ENCODE measurements at places on chromosomes 7 and 10.

DNA sequence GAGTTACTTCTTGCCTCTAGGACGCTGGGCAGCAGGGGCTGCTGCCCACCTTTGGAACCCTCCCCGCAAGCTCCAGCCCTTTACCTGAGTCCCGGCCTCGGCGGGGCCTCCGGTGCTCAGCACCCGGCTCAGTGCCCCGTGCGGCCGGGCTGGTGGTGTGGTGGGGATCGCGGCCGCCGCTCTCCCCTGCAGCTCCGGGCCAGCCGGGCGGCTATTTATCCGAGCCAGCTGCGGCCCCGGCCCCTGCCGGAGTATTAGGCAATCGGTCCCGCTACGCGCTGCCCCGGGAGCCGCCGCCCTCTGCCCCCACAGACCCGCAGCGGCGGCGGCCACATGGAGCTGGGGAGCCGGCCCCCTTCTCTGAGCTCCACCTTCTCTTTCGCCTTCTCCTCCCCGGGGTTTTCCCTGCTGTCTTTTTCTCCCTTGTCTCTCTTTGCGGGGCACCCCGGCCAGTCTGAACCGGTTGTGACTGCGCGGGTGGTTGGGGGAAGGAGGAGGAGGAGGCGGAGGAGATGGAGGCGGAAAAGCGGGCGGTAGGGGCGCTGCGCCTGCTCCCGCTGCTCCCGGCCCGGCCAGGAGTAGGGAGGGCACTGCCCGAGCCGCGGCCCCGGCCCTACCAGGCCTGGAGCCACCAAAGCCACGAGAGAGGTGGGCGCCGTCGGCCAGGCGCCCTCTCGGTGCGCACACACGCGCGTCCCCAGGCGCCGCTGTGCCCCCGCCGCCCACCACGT is at the start of gene SLC16A9:
Gene SLC16A9, minus strand, starts transcription at position 456 of the 731 bp plus-strand sequence. CDS start 25,559 bp downstream, outside the sequence.
- peak; percentile 23 for DNase-seq

GRCh38 chr10:12656518-12657142 is 307.3 kb downstream of the CAMK1D start:
- no peak for DNase-seq

- no peak for DNase-seq
These were observed 42.0 kb upstream of the NRP1 start for GRCh38 chr10:33376476-33376875.

DNA sequence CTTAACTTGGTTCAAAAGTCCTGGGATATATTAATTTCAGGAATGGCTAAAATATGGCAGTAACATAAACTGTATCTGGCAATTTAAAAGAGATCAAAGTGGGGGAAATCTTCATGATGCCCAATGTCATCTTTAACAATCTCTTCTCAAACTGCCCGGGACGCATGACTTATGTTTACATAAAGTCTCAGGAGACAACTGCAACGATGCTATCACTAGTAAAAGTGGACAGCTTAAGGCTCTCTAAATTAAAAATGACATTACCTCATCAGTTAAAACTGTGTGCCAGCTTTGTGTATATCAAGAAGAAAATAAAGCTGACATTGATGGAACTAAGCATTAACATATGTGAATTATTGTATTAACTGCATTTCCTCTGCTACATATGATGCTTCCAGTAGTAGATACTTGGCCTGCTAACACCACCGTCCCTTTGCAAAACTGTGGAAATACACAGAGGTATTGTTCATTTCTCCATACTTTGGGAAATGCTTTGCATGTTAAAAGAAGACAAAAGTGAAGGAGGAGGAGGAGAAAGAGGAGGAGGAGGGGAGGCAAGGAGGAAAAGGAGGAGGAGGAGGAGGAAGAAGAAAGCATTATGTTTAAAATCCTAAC is 62.4 kb downstream of the NRP1 start:
- no peak for DNase-seq

DNA sequence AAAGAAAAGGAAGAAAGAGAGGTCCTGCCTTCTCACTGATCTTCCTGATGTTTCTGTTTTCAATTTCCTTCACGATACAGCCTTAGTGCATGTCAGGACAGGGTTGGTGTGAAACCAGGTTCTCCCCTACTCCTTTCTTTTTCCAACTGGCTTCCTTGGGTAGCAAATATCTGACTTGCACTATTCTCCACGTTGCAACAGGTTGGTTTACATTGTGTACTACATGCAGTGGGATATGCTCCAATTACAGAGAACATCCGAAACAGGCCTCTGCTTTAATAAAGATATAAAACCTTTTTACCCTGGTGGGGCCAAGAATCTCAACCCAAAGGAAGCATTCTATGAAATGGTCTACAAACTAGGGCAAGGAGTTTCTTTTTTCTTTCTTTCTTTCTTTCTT is 16.9 kb upstream of the CREB5 start:
- DNase-seq: no peak

DNA sequence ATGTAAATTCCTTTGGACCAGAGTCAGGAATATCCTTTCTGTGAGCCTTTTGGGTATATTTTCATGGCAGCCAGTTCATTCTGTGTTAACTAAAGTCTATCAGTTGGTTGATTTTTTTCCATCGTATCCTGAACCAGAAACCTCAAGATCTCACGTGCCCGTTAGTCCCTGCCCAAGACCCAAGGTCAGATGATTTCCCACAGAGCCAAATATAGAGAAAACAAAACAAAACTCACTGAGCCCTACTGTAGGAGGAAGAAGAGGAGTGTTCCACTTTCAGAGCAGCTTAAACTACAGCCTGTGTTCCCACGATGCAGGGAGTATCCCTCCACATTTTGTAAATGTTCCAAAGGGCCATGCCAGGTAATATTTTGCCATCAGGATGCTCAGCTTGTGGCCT is 96.0 kb upstream of the ADO start:
- no peak for DNase-seq

GRCh38 chr7:94289071-94289470 is 105.6 kb upstream of the COL1A2 start:
- no peak for DNase-seq

- no peak for DNase-seq
These were observed 162.9 kb downstream of the ARL5B start for GRCh38 chr10:18822156-18822555.

DNA sequence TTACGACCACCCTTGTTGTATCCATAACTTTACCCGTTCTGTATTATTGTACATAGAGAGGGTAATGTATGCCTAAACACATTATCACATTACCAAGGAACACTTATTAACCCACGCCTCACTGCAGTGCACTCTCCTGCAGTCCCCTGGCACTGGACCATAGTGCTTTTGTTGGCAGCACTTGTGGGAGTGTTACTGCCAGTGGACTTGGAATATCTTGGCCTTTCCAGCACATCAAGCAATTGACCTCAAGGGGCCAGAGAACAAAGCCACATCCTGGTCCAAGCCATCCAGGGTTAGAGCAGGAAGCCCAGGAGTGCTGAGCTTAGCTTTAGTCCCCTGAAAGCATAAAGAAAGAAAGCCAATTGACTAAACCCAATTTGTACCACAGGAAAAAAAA is 304.2 kb downstream of the PCDH15 start:
- no peak for DNase-seq

DNA sequence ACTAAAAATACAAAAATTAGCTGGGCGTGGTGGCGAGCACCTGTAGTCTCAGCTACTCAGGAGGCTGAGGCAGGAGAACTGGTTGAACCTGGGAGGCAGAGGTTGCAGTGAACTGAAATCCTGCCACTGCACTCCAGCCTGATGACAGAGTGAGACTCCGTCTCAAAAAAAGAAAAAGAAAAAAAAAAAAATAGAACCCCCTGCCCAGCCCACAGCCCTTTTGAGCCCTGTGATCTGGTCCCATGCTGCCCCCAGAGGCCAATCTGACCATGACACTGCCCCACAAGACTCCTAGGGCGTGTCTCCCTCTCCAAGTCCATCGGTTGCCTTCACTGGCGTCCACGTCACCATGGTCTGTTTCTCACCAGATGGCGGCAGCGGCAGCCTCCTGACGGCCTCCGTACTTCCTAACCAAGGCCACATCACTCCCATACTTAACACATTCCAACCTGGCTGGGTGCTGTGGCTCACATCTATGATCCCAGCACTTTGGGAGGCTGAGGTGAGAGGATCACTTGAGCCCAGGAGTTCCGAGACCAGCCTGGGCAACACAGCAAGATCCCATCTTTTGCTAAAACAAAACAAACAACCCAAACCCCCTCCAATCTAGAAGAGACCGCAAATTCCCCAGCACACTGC is 18.0 kb downstream of the STX1A start:
- DNase-seq: no peak

GRCh38 chr7:86947929-86948328 is 111.5 kb downstream of the ELAPOR2 start:
- no peak for DNase-seq

DNA sequence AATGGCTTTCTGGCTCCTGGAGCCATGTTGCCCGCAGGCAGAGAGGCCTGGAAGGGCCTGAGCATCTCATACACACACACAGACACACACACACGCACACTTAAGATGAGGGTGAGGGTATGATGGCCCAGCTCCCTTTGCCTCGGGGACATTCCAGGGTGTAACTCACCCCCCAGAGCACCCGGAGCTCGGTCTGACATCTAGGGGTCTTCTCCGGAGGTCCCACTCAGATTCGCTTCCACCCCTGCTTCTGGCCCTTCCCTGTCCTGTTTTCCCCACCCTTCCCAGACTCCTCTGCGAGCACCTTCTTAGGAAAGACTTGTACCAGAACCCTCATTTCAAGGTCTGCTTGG is 304.4 kb downstream of the GRID1 start:
- no peak for DNase-seq

DNA sequence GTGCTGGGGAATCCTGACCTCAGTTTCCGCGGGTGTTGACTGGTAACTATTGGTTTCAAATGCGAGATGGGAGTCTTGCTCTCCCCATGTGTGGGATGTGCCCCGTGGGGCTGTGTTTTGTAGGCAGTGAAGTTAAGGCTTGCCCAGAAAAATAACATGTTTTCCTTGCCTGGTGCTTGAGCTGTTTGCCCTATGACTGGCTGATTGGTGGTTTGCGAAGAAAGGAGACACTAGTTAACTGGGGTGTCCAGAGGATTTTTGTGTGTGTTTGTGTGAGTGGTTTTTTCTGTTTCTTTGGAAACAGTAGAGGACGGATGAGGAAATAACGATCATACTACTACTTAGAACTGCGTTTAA is 61.9 kb downstream of the CREB5 start:
- no peak for DNase-seq

DNA sequence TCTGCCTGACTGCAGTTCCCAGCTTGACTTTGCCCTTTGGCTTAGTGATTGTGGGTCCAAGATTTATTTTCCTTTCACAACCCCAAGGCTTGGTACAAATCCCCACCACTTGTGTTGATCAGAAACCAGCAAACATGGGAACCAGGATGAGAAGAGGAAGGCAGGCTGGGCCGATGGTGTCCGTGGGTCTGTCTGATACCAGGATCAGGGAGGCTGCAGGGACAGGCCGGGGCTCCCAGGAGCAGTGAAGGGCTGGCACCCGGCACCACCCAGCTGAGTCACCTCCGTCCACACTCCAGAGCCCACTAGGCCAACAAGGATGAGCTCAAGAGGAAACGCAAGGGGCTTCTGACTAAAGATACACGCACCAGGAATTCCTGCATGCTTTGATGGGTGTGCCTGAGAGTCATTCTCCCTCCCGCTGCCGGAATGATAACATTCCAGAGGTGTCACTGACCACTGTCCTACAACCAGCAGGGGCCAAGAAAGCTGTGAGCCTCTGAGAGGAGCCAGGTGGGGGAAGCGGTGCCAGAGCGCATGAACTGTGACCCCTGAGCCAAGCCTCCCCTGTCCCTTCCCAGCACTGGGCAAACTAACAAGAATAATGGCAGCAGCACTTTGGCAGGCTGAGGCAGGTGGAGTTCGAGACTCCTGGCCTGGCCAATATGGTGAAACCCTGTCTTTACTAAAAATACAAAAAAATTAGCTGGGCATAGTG is 29.2 kb upstream of the PROSER2 start:
- DNase-seq: no peak

DNA sequence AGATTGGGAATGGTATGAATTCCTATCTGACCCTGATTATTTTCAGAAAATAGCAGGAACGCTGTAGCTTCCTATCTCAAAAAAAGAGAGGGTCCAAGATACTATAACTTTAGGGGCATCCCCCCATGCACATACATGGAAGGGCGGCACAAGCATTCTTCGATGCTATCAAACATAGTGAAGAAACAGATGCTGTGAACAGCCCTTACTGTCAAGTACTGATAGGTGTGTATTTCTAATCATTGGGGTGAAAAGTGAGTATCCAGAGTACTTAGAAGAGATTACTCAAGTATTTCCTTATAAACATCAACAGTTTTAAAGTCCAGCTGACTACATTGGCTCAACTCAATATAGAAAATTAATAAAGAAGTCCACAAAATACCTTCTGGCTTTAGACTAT is 17.0 kb upstream of the NUP42 start:
- no peak for DNase-seq

DNA sequence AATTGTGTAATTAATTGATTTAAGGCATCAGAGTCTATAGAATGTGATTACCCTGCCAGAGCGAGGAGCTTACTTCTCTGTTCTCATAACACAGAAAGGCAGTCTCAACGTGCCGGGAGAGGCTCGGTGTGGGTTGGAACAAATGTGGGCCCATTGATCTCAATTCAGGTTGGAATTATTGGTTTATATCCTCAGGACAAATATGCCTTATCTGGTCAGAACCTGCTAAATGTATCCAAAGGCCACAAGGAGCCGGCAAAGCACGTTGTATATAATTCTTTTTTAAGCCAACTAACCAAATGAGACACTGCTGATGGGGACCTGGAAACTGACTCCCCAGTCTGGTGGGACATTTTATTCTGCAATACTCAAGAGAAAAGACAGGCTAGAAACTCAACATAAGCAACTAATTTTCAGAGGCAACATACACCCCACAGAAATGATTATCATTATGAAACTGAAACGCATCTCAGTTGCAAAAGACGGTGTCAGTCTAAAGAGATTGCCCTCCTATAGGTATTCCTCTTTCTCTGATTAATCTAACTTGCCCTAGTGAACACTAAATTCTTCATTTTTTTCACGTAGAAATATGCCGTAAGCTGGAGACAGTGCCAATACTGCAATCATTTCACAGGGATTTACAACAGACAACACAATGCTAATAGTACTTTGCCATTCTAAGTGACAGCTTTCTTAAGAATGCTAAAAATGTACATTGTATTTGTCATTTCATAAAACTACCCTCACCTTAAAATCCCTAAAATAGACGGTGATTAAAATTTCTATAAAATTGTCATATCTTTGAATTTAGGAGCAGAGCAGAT is 9.4 kb downstream of the EBF3 start:
- no peak for DNase-seq

GRCh38 chr10:45058580-45058979 is 57.9 kb downstream of the ZNF22 start:
- no peak for DNase-seq

DNA sequence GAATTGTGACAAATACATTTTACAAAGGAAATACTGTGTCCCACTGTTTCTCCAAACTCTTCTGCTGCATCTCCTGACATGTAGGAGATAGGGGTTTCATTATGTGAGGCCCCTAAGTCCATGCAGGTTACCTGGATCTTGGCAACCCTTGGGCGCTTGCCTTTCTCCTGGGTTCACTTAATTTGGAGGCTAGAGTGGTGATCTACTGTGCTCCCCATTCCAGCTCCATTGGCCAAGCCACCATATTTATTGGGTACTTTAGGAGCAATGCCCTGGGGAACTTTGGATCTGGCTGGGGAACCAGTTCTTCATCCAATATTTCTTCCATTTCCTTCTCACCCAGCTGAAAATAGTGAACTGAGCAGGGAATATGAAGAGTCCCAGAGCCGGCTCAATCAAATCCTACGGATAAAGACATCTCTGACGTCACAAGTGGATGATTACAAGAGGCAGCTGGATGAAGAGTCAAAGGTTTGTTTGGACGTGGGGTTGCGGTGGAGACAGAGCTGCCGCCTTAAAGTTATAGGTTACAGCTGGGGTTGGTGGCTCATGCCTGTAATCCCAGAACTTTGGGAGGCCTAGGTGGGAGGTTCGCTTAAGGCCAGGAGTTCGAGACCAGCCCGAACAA is 18.5 kb downstream of the MYH16 start:
- no peak for DNase-seq

All from cortex of kidney (tissue), 1 donor.